ENCODE measurements at places on chromosomes 2 and 18.

GRCh38 chr2:240961910-240962299, 36.5 kb upstream of the SNED1 start:
- no peak for DNase-seq

GRCh38 chr18:31072175-31072574, 29.6 kb upstream of the DSC3 start:
- no peak for DNase-seq

DNA sequence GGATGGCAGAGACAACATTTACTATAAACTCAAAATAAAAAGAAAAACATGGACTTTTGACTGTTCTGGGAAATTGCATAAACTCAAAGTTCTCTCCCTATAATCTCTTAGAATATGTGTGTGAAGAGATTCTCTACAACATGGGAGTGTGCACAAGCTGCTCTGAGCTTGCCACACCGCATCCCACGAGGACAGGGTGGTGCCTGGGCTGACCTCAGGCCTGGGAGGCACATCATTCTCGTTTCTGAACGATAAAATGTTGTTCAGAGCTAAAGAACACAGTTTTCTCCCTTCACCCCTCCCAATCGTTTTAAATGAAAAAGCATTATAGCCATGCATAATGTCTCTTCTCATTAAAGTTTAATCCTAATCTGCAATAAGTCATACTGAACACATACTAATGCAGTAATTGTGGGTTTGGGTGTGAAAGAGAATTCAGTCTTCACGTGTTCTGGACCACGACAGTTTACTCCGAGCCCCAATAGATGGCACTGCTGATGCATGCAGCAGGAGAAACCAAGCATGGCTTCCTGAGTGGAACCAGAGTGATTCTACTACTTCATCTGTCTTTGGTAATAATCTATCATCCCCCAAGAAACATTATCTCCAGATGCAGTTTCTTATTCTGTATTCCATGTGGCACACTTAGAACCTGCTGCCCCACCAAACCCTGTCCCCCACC, 46.9 kb upstream of the LAMA1 start:
- no peak for DNase-seq

DNA sequence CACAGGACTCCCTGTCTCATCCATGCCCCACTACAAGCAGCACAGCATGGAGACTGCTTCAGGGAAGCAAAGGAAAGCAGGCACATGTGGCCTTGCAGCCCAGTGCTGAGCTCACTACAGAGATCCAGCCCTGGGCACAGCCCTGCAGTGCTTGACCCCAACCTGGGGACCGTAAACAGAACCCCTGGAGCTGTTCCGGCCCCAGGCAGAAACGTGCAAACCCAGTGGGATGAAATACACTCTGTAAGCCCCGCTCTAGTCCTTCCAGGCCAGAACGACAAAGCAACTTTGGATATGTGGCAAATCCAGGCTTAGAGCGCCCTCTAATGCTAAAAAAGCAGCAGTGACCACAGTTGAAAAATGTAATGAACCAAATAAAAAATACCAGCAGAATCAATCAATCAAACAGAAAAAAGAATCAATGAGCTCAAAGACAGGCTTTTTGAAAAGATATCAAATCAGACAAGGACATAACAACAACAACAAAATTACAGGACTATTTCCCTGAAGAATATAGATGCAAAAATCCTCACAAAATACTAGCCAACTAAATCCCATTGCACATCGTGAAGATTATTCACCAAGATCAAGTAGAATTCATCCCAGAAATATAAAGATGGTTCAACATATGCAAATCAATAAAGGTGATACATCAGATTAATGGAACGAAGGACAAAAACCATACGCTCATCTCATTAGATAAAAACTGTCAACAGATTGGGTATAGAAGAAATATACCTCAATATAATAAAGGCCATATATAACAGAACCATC, 45.6 kb downstream of the ZNF519 start:
- DNase-seq = no peak

- no peak for DNase-seq
Observed at GRCh38 chr2:220276741-220277444, 649.5 kb downstream of the SLC4A3 start.

- DNase-seq = no peak
Observed at GRCh38 chr2:211798868-211799267, 739.7 kb downstream of the ERBB4 start.

DNA sequence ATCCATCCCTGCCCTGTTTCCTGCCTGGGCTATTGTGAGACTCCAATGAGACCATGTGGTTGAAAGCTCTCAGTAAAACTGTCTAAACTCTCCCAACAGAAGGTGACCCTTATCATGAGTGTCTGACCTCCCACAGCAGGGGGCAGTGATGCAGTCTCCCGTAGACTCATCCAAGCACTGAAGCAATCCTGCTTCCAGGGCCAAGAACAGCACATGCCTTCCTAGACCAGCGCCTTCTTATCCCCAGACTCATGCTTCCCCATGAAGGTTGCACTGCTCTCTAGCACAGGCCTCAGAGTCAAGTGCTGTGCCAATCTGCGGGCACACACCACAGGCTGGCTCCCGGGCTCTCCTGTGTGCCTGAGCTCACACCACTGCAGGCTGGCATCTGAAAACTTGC, 112.3 kb downstream of the TNS1 start:
- no peak for DNase-seq

GRCh38 chr2:186569897-186570296, 20.0 kb upstream of the ITGAV start:
- DNase-seq = no peak

GRCh38 chr18:5052491-5052890, 144.6 kb downstream of the AKAIN1 start:
- no peak for DNase-seq

GRCh38 chr2:206981086-206981674, 41.9 kb downstream of the CPO start:
- DNase-seq = no peak

DNA sequence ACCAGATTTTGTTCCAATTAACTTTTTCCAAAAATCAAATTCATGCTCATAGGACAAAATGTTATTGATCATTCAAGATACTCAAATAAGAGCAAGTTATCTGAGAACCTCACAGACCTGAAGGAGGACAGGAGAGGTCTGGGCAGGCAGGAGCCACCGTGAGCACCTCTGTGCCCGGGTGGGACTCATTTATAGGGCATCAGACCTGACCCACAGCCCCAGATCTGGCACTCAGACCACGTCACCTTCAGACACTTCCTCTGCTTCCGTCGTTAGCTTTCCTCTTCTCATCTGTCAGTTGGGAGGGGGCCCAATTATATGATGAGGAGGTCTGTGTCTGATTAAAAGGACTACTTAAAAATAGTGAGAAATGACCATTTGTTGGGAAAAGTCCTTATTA, 169.4 kb downstream of the EIPR1 start:
- no peak for DNase-seq

DNA sequence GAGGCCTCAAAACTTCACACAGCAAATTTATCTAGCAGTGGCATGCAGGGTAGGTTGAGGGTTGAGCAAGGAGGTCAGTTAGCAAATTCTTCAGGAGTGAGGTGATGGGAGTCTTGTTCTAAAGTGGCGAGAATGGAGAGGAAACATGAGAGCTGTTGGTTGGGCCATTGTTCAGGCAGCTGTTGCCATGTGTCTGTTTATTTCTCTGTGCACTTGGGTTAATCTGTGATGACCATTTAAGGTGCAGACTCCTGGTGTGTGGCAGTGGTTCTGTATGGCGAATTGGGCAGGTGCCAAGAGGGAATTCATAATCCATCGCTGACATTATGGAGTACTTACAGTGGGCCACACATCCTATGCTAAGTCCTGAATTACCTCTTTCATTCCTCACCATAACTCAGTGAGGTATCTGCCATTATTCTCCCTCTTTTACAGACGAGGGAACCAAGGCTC, 30.4 kb downstream of the TMEM178A start:
- DNase-seq = no peak

- no peak for DNase-seq
Observed at GRCh38 chr2:221443645-221444044, 128.5 kb downstream of the EPHA4 start.

DNA sequence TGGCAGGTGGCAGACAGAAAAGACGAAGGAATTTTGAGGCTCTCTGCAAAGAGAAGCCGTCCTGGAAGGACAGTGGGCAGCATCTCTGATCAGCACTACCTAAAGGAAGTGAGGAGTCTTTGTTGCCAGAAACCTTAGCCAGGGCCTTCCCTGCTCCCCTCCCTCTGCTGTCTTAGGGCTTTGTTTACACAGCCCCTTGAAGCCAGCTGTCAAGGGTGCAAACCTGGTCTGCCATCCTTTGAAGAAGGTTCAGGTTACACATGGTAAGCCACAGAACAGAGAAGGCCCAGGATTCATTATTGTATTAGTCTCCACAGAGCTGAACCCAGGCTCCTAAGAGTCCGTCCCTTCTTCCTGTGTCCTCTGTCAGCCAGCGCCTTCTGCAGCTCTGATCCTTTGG, 356.7 kb downstream of the TGIF1 start:
- no peak for DNase-seq

- no peak for DNase-seq
Observed at GRCh38 chr2:23516520-23517256, 131.7 kb downstream of the KLHL29 start.

GRCh38 chr18:47191961-47192360, 15.8 kb upstream of the IER3IP1 start:
- DNase-seq = no peak

DNA sequence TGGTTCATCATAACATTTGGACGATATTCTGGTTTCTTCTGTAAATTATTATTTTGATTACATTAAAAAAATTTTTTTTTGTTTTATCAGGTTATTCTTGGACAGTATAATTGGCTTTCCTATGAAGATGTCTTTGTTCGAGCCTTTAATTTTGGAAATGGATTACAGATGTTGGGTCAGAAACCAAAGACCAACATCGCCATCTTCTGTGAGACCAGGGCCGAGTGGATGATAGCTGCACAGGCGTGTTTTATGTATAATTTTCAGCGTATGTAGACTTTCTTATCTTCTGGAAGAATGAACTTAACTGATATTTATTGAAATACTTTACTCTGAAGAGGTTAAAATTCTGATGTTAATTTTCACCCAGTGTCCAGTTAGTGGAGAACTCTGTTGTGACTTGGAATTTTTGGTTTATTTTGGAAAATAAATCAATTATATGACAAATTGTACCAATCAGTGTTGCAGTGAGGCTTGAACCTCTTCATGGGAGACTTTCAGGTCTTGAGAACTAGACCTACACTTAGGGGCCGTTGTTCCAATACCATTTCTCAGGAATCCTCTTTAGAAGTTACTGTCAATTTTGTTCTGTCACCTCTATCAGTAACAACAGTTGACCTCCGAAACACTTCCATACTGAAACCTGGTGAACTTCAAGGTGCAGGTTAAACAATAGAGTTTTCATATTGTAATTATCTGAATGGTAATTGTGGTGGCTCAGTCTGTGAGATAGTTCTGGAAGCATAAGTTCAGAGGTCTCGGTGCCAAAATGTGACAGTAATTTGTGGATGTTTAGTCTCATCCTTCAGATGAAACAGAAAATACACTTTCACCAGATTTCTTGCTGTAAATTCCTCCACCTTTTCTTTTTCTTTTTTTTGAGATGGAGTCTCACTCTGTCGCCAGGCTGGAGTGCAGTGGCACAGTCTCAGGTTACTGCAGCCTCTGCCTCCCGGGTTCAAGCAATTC, 55.7 kb downstream of the ACSL3 start:
- DNase-seq = no peak

- no peak for DNase-seq
Observed at GRCh38 chr18:58592223-58593214, 36.4 kb downstream of the ALPK2 start.

- DNase-seq = no peak
Observed at GRCh38 chr2:172525601-172526000, 30.3 kb upstream of the PDK1 start.

GRCh38 chr18:65016631-65017371, 734.0 kb upstream of the CDH7 start:
- DNase-seq = no peak

DNA sequence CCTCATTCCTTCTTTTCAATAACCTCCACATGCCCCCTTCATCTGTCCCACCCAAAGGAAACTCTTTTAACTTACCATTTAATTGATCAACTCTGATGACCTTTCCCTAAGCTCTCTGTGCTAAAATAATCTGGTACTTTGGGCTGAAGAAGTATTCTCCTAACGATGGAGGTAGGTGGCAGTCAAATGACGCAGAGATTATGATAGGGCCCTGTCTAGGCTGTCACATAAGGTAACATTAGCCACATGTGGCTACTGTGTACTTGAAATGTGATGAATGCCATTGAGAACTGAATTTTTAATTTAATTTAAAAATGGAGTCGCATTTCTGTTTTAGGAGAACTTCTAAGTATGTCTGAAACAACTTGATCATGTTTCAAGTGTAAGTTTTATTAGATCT, 140.5 kb upstream of the TNP1 start:
- DNase-seq = no peak

- DNase-seq = no peak
Observed at GRCh38 chr2:126913329-126913728, 14.6 kb downstream of the TEX51 start.

DNA sequence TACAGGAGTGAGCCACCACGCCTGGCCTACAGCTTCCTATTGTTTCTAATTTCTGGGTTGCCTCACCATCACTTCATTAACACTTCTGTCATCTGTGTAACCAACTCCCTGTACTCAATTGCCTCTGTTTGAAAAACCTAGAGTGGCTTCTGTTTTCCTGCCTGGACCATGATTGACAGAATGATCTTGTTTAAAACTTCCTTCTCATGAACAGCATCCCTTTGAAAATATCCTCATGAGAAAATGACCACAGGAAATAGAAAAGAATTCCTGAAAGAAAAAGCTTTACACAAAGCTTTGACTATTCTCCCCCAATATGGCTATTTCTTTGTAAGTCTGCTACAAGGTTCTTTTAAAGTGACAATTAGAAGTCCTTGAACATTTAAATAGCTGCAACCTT, 672.3 kb downstream of the ARHGAP15 start:
- DNase-seq = no peak

Measured in dorsolateral prefrontal cortex (tissue), 122 donors.